WTC11 (cell line): ENCODE measurements at places on chromosomes 12 and 14. TPM values are rescaled to one million over a fixed set of nuclear protein-coding genes. Genes with fewer than 3 reads are reported as not detected.

- no peak overlapping the region for H3K27ac ChIP-seq
- H3K4me1 ChIP-seq = peaks cover 49% of the 10 kb centered on the region
- no peaks in the 10 kb centered on the region for H3K36me3 ChIP-seq
- H3K27me3 ChIP-seq = peaks cover 9% of the 10 kb centered on the region
- peak; percentile 68 for DNase-seq
Measured at GRCh38 chr14:97218691-97219430, 421.7 kb downstream of the VRK1 start.

- peak; percentile 26 for DNase-seq
- peaks cover 15% of the 10 kb centered on the region for H3K27me3 ChIP-seq
- peaks cover 21% of the 10 kb centered on the region for H3K4me1 ChIP-seq
- H3K36me3 ChIP-seq = peaks cover 18% of the 10 kb centered on the region
- peak overlapping the region; percentile 45; the same call in 1 of the 2 replicates for H3K4me3 ChIP-seq
- no peak overlapping the region for H3K27ac ChIP-seq
Measured at GRCh38 chr12:97275256-97275655, 187.3 kb upstream of the RMST start.

The NTF3 gene
- total RNA-seq = 1.2 to 1.5 TPM (median 1.3 TPM) in 3 replicates

The CHGA gene
- total RNA-seq = 8.5 to 17.2 TPM (median 17.1 TPM) in 3 replicates

DNA sequence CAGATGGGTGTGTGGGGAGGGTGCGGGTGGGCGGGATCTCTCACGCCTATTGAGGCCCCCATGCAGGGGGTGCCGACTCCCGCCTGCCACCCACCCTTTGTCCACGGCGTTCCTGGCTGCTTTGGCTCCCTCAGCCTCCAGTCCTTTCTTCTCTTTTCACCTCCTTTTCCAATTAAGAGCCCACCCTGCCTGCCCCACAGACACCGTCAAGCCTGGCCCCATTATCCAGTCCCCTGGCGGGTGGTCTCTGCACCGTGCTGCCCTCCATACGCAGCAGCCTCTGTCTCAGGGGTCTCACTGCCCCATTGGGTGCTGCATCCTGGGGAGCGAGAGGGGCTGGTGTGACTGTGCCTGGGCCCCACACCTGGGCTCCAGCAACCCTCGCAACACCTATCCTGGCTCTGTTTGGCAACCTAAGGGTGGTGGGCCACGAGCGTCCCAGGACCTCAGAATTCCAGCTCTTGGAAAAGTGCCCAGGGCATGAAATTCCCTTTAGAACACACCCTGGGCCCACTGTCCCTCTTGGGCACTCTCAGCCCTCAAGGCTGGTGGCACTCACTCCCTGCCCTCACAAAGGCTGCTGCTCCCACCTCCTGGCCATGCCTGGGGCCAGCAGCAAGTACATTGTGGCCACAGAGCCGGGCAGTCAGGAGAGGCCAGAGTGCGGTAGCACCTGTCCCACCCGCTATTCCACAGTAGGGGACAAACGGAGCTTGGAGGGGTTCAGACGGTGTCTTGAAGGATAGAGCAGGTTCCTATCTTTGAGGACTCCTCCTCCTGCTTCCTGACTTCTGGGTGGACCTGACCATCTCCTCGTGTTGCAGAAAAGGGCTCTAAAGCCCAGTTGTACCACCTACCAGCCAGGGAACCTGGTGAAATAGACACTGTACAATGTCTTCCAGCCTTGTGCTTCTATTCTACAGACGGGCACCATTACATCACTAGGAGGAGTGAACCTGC lies 114.1 kb downstream of the KIF26A start:
- H3K27me3 ChIP-seq = no peaks in the 10 kb centered on the region
- no peak overlapping the region for H3K27ac ChIP-seq
- H3K4me1 ChIP-seq = no peaks in the 10 kb centered on the region
- no peak for DNase-seq
- no peaks in the 10 kb centered on the region for H3K36me3 ChIP-seq

DNA sequence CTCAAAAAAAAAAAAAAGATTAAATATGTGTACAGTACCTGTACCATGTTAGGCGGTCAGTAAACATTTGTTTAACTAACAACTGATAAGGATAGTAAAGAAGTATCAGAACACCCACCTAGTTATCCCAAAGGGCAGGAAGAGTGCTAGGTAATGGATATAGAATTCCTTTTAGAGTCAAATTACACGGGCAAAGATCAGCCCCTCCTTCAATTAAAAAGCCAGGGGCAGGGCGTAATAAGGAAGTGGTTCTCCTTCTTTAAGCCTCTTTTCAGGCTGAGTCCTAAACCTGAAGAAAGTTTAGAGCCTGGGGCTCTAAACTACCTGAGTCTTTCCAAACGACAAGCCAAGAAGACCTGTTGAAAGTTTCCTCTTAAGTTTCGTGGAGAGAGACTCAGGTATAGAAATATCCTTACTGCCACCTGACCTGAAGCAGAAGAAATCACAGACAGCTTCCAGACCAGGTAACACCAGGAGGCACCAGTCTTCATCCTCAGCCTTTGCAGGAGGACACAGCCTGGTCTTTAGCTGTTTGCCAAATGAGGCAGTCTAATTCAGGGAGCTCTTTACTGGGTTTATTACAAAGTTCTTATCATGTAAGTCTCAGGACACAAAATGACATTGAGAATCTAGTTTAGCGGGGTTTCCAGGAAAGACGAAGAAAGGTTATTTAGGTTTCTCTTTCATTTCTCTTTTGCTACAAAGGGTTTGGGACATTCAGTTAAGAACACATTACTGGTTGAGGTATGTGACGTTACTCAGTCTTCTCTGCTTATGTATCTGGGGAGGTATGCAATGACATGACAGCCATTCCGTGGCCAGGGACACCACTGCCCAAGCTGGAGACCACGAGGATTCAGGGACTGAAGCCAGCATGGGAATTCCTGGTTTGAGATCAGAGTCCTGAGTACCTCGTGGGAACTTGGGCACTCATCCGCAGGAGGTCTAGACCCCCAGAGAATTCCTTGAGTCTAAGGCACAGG lies at the start of gene BCL2L14:
Gene BCL2L14 (plus strand): TSS at position 266 of the 983 bp plus-strand sequence. CDS start 8,367 bp downstream, outside the sequence.
- peaks cover 33% of the 10 kb centered on the region for H3K4me1 ChIP-seq
- no peaks in the 10 kb centered on the region for H3K27me3 ChIP-seq
- H3K27ac ChIP-seq = no peak within 1 kb of the TSS; the same call in 1 of the 2 replicates
- no peak for DNase-seq
- H3K4me3 ChIP-seq = no peak within 1 kb of the TSS; the same call in 1 of the 2 replicates

The OTUB2 gene
- total RNA-seq = 3.5 to 4.5 TPM (median 3.9 TPM) in 3 replicates

The PLEKHG7 gene
- total RNA-seq = not detected in 3 replicates

DNA sequence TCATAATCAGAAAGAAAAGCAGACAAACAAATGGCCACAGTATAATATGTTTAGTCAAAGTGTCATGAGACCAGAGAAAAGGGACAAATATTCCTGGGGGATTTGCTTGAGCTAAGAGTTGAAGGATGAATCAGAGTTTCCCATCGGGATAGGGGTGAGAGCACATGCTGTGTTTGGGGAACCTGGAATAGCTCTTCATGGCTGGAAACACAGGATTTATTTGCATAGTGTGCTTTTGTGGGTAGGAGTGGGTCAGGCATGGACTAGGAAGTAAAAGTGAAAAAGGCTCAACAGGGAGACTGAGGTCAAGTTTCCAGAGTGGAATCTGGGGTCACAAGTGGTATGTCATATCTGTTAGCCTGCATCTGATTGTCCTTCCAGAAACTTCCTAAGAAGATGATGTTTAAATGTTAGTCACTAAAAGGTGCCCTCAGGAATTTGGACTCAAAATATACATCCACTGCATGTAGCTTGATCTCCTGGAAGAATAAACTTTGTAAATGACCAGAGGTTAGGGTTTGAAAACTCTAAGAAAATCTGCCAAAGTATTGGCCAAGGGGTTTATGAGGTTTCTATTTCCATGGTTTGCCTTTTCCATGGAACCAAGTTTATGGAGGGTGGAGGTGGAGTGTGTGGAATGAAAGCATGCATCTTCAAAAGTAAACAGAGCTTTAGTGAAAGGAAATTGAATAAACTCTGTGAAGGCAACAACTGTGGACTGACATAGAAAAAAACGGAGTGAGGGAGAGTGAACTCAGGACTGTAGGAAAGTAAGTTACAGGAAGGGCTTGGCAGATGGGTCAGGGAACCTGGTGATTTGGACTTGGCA lies 344.6 kb downstream of the C12orf75 start:
- H3K36me3 ChIP-seq = no peaks in the 10 kb centered on the region
- H3K4me1 ChIP-seq = no peaks in the 10 kb centered on the region
- DNase-seq = no peak
- no peaks in the 10 kb centered on the region; the same call in 1 of the 2 replicates for H3K27me3 ChIP-seq
- H3K27ac ChIP-seq = no peak overlapping the region
- no peak overlapping the region for H3K4me3 ChIP-seq

The NCKAP5L gene
- 22.1 to 27.8 TPM (median 22.4 TPM) in 3 replicates for total RNA-seq

The IQSEC3 gene
- total RNA-seq = 1.7 to 2.6 TPM (median 2.2 TPM) in 3 replicates

The MGST1 gene
- total RNA-seq = 285 to 344 TPM (median 324 TPM) in 3 replicates

DNA sequence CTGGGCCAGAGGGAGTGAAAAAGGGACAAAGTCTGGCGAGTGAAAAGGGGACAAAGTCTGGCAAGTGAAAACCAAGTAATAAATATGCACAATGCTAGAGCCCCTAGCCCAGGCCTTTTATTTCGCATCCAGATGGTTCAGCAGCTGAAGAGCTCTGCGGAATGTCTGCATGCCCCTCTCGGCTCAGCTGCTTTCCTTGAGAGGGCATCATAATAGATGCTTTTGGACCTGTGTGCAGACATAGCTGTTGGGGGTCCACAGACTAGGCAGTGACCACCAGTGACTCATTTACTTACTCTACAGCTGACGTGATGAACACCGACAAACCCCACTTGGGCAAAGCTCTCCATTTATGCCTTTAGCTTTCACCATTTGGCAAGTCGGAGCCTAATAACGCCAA lies 4.3 kb downstream of the NIN start:
- H3K4me1 ChIP-seq = peaks cover 55% of the 10 kb centered on the region
- H3K36me3 ChIP-seq = peaks cover 7% of the 10 kb centered on the region; the same call in 1 of the 2 replicates
- H3K27ac ChIP-seq = no peak overlapping the region
- H3K4me3 ChIP-seq = no peak overlapping the region

DNA sequence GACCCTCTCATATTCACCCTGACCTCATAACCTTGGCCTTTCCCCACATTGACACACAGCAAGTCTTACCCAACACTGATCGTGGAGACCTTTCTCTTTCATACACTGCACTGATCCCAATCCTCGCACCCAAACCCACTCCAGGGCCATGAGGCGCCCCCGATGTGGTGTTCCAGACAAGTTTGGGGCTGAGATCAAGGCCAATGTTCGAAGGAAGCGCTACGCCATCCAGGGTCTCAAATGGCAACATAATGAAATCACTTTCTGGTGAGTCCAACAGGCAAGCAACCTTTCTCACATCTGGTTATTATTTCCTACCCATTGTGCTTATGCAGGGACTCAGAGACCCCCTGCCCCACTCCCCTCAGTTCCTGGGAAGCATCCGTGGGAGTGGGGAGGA lies 5.4 kb downstream of the MMP14 start:
- H3K4me1 ChIP-seq = peaks cover 22% of the 10 kb centered on the region
- H3K36me3 ChIP-seq = peaks cover 44% of the 10 kb centered on the region
- no peak overlapping the region for H3K4me3 ChIP-seq
- 0 out of 2 replicates have a peak overlapping the region, but pooled peaks have one; percentile 10 for H3K27ac ChIP-seq
- DNase-seq = no peak
- H3K27me3 ChIP-seq = no peaks in the 10 kb centered on the region; the same call in 1 of the 2 replicates

GRCh38 chr14:100025111-100025510 lies 40.1 kb upstream of the EVL start:
- peaks cover 8% of the 10 kb centered on the region; the same call in 1 of the 2 replicates for H3K4me1 ChIP-seq
- H3K27ac ChIP-seq = no peak overlapping the region
- H3K4me3 ChIP-seq = no peak overlapping the region
- H3K36me3 ChIP-seq = no peaks in the 10 kb centered on the region
- H3K27me3 ChIP-seq = peaks cover 36% of the 10 kb centered on the region

The CLMN gene
- 10.4 to 12.2 TPM (median 10.8 TPM) in 3 replicates for total RNA-seq

DNA sequence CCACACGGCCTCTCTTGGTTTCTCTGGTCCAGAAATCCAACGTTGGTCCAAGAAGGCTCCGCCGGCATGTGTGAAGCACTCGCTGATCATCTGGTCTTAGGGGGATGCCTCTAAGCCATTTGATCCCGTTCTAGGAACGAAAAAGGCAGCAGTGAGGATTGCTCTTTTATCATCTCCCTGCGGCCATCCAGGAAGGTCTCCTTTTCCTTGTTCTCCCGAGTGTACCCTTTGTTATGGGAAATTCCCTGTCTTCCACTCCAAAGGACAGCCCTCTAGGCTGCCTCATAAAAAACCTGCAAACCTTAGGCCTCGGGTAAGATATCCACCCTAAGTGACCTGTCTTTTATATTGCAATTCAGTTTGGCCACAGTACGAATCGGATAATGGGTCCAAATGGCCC lies 85.8 kb downstream of the TMTC3 start:
- no peaks in the 10 kb centered on the region for H3K27me3 ChIP-seq
- no peak for DNase-seq
- no peak overlapping the region for H3K27ac ChIP-seq
- H3K4me3 ChIP-seq = no peak overlapping the region
- H3K4me1 ChIP-seq = peaks cover 31% of the 10 kb centered on the region

The JAG2 gene
- 10.6 to 12.2 TPM (median 11.8 TPM) in 3 replicates for total RNA-seq

DNA sequence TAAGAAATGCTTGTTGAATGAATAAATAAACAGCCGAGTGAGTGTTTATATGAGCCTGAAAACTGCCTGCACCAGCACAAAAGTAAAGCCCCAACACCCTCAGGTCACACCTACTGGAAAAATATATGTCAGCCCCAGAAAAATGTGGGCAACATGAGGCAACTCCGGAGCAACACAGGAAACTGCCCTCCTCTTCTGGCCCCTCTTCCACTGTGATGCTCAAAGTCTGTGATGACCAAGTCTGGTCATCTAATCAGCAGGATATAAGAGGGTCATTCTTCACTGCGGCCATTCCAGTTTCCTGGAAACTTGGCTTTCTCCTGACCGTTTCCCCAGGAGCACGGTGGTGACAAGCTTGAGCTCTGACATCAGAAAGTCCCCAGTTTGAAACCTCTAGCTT lies 159.6 kb upstream of the PZP start:
- no peaks in the 10 kb centered on the region for H3K27me3 ChIP-seq
- peaks cover 44% of the 10 kb centered on the region for H3K4me1 ChIP-seq
- no peak overlapping the region for H3K4me3 ChIP-seq
- H3K27ac ChIP-seq = no peak overlapping the region
- H3K36me3 ChIP-seq = no peaks in the 10 kb centered on the region

The IFNG-AS1 gene
- total RNA-seq = not detected in 3 replicates

DNA sequence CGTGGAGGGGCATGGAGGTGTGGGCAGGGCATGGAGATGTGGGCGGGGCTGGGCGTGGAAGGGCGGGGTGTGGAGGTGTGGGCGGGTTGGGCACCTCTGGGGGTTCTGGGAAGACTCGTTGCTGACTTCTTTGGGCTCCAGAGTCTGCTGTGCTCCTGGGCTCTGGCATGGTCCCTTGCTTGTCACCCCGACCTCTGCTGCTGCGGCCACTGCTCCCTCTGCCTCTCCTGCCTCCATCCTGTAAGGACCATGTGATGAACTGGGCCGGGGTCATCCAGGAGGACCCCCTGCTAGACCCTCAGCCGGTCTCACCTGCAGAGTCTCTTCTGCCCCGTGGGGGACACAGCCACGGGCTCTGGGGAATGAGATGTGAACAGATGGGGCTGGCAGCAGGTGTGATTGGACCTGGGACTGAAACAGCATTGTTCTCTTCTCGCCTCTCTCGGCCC lies 15.3 kb downstream of the NOC4L start:
- no peak overlapping the region for H3K27ac ChIP-seq
- peaks cover 12% of the 10 kb centered on the region for H3K27me3 ChIP-seq
- no peak overlapping the region for H3K4me3 ChIP-seq

GRCh38 chr12:27207615-27208413 lies 36.3 kb upstream of the STK38L start:
- no peaks in the 10 kb centered on the region; the same call in 1 of the 2 replicates for H3K27me3 ChIP-seq
- H3K36me3 ChIP-seq = no peaks in the 10 kb centered on the region
- no peak overlapping the region for H3K27ac ChIP-seq
- H3K4me1 ChIP-seq = no peaks in the 10 kb centered on the region

The ATXN3 gene
- total RNA-seq = 33.1 to 37.1 TPM (median 33.1 TPM) in 3 replicates

- no peaks in the 10 kb centered on the region for H3K4me1 ChIP-seq
- H3K36me3 ChIP-seq = peaks cover 11% of the 10 kb centered on the region
- H3K27ac ChIP-seq = no peak overlapping the region
- DNase-seq = no peak
- no peak overlapping the region for H3K4me3 ChIP-seq
Measured at GRCh38 chr12:133264173-133264572, 28.5 kb upstream of the ANHX start.

The TULP3 gene
- 17.4 to 18.8 TPM (median 18.0 TPM) in 3 replicates for total RNA-seq
